ENCODE measurements at places on chromosomes 4 and X.
A peak's percentile ranks its signal among the peaks of the same experiment; 100 is the strongest.

DNA sequence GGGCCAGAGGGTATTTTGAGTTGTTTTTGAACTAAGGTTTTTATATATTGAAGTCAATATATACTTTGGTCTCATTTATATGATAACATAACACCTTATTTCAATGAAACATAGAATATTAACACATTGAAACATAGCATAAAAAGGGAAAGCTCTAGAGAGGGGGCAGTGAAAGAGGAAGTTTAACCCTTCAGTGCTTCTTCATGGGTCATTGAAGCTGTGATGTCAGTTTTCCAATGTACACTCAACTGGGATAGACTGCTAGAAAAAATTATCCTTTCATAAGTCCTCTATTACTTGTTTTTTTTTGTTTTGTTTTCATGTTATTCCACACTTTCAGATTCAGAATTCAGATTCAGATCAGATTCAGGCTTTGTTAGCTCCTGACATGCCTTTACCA lies 442.7 kb downstream of the EPHA5 start:
- no peak for DNase-seq

- peak; percentile 23 for DNase-seq
These were observed 10.7 kb upstream of the BCLAF3 start for GRCh38 chrX:20001588-20001987.

GRCh38 chr4:153159728-153160221 lies 44.5 kb upstream of the TRIM2 start:
- no peak for DNase-seq

GRCh38 chr4:98502624-98503023 lies 155.8 kb downstream of the TSPAN5 start:
- no peak for DNase-seq

DNA sequence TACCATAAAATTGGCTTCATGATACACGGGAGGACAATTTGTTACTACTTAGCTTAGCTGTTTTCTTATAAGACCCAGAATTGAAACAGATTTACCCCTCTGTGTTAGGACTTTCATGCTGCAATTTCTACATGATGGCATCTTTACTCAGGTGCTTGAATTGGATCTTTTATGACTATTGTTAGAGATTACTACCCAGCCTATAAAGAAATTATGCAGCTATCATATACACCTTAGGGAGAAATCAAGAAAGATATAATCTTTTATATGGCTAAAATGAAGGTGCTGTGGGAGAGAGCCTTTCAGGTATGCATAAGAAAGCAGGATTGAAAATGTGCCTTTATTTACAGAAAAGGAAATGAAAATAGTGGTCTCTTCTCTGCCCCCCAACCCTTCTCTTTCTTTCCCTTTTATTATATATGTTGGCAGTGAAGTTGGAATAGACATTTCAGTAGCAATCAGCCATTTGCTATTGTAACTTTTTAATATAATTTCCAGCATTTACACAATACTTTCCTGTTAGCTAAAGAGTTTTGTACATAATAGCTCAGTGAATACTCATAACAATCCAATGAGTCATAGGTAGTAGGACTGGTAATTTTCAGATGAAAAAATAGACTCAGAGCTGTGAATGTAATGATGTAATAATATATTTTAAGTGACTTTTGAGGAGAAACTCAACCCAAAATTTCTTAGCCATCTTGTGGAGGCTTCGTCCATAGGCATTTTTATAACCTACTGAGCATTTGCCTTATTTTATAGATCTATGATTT lies 311.8 kb downstream of the ADGRL3 start:
- no peak for DNase-seq

DNA sequence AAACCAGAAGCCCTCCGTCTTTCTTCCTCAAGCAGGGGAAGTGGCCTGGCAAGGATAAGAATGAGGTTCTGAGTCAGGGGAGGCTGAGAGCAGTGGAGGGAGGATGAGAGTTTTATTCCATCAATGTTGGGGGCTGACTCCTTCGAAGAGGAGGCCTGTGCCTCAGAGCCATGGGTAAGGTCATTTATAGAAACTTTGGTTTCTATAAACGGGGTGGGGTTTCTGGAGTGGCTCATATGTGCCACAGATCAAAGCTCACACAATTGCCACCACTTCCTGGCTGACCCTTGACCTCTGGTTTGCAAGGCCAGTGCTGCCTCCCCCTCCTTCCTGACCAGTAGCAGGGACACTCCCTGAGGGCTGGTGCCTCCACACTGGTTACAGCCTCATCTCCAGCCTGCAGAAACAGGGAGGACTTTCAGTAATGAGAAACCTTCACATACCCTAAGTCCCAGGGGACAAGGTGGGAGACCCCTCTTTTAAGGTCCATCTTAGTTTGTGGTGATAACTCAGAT lies 166.0 kb downstream of the PDGFRA start:
- DNase-seq: no peak

- DNase-seq: no peak
These were observed 36.7 kb upstream of the FBXW7 start for GRCh38 chr4:152572417-152573086.

DNA sequence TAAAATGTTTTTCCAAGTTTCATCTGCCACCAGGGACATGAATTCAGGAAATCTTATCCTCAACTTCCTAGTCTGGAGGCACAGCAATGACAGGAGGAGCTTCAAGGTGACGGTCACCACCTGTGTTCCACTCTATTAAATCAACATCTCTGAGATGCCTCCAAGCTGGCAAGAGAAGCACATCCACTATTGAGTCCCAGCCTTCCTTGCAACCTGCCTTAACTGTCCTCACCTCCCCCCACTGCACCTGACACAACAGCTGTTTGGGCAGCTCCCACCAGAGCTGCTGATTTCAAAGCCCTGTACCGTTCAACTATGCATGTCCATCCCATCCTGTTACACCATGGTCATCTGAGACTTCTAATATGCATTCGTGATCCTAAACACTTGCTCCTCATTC lies 123.4 kb downstream of the COL25A1 start:
- DNase-seq: no peak

All from NCI-H345 (cell line).